ENCODE measurements at places on chromosomes 7 and 10. TPM values are rescaled to one million over a fixed set of nuclear protein-coding genes. Genes with fewer than 3 reads are reported as not detected.

Gene DPYSL4
- 0.45 TPM for total RNA-seq

Gene IL6
- total RNA-seq: 0.76 TPM

Gene SH3PXD2A
- total RNA-seq: 49.4 TPM

Gene PDE6C
- total RNA-seq: not detected

Gene CCDC71L
- 25.4 TPM for total RNA-seq

Gene FGL2
- total RNA-seq: 45.1 TPM

Gene PNLIP
- not detected for total RNA-seq

Gene FANK1
- 7.1 TPM for total RNA-seq

Gene C10orf62
- total RNA-seq: not detected

Gene SLC18A3
- total RNA-seq: 0.14 TPM

Gene HUS1
- total RNA-seq: 41.0 TPM

Gene TMEM225B
- total RNA-seq: 0.45 TPM

Gene COA1
- total RNA-seq: 33.2 TPM

DNA sequence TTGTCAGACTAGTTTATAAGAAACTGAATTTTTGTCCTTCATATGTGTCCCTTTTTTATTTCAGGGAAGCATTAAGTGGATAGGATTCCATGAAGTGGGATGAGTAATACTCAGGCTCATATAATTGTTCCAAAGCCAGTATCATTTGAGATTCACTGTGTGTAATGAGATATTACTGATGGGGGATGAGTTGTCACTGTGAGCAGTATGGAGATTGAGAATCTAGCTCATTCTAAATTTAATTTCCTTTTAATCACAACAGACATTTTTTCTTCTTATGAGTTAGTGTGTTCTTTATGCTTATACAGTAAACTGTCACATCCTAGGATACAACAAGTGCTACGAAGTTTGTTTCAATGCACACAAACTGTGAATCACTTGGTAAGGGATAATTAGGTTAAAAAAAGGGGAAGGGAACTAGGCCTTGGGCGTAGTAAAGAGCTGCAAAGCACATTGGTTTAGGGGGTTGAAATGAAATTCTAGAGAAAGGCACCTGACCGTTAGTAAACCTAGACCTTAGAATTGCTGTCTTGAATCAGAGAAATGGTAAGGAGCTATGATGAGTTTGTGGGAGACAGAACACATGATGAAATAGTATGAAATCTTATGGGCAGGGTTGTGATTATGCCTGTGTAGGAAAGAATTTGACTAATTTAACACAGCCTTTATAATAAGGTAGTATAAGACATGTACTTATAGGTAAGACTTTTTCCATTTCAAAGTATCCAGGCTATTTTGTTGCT is 153.4 kb downstream of the MLLT10 start:
- no peak for DNase-seq

DNA sequence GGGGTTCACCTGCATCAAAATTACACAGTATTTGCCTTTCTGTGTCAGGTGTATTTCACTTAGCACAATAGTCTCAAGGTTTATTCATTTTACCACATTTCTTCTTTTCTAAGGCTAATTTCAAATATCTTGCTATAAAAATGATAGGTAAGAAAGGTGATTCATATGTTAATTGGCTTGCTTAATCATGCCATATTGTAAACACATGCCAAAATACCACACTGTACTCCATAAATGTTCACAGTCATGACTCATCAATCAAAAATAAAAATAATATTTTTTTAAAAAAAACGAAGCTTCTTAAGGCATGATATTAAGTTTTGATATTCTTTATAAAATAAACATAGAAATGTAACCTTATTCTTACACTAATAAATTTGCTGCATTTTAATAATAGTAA is 947.1 kb downstream of the GRM8 start:
- no peak for DNase-seq

DNA sequence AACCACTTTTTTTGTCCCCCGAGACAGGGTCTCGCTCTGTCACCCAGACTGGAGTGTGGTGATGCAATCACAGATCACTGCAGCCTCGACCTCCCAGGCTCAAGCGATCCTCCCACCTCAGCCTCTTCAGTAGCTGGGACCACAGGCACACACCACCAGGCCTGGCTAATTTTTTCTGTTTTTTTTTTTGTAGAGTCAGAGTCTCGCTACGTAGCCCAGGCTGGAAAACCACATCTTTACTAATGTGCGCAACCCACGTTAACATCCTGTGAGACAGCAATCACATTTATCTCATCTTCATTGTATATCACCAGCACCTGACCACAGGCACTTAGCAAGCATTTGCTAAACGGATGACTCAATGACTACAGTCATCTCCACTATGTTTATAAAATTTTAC is 77.8 kb upstream of the ATP6V0A4 start:
- no peak for DNase-seq

DNA sequence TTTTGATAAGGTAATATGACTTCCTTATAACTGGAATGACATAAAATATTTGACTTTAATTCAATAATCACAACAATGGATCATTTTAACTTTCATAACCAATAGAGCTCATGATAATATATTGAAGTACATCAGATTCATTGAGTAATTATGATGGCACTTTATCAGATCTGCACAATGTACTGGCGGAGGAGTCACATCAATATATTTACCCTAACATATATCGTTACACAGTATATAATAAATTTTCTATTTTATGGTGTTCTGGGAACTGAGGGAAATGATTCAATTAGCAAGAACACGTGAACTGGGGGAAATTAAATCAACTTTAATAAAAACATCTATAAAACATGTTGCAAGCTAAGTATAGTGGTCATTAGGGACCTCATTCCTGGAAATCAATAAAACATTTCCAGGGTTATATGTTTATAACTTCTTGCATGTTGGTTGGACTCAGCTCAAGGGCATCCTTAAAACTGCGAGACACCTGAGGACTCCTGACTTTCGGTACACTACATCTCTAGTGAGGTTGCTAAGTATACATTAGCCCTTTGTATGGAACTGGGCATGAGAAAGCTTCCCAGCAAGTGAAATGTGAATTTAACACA is 254.0 kb downstream of the KCND2 start:
- no peak for DNase-seq

GRCh38 chr7:150890853-150891584 is 38.7 kb downstream of the AOC1 start:
- DNase-seq: no peak

DNA sequence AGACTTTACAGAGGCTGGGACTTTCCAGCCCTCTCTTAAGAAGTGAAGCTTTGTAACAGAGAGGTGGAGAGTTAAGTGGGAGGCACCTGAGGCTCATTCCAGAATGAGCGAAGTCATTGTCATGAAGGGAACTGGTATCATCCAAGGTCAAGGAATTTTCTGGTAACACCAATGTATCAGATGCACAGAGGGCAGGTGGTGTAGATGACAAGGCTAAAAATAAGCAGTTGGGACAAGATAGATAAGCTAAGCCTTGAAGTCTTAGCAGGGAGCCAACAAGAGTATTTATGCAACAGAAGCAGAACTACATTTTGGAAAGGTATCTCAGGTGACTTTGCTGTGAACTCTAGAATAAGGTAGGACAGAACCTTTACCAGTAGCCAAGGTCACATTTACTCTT is 257.0 kb upstream of the AUTS2 start:
- no peak for DNase-seq

DNA sequence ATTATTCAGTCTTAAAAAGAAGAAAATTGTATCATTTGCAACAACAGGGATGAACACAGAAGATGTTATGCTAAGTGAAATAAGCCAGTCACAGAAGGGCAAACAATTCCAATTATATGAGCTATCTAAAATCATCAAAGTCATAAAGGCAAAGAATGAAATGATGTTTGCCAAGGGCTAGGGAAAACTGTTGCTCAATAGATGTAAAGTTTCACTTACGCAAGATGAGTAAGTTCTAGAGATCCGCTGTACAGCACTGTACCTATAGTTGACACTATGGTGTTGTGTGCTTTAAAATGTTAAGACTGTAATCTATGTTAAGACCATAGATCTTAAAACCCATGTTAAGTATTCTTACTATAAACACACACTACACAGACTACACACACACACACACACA is 904.6 kb upstream of the LRRN3 start:
- DNase-seq: no peak

- DNase-seq: no peak
These were observed 139.0 kb downstream of the TPST1 start for GRCh38 chr7:66344166-66344565.

DNA sequence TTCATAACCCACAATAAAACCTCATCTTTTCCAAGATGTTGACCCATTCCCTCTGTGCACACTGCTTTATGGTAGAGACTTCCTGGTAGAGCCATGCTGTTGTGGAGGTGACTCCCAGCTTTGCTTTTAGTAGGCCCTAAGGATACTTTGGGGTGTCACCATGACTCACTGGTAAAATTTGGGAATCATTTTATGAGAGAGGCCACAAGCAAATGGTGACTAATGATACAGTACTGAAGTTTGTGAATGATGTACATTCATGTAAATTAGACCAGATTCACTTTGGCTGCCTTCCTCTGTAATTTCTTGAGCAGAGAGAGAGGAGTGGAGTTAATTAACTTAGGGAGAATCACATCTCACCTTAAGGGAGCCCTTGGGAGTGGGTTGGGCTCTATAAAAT is 686.5 kb downstream of the LRMDA start:
- DNase-seq: no peak

DNA sequence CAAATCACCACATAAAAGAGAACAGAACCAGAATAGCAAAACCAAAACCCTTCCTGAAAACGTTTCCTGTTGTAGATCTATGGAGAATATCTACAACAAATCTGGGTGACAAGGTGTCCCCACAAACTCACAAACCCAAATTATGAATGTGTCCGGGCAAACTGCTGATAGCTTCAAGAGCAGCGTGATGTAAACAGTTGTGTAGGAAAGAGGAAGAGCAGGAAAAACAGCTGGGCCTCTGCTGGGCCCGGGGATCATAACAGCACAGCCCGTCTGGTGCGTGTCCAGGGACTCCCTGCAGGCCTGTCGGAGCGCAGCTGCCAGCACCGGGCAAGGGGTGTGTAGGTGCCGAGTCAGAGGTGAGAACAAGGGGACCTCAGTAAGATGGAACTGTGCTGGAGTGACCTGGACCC is 53.7 kb downstream of the KCNH2 start:
- DNase-seq: no peak

GRCh38 chr10:61894133-61894532 is 7.4 kb upstream of the ARID5B start:
- DNase-seq: no peak

GRCh38 chr7:118072893-118073674 is 110.9 kb upstream of the LSM8 start:
- DNase-seq: no peak

- DNase-seq: no peak
These were observed 6.5 kb upstream of the SNX10 start for GRCh38 chr7:26284995-26285632.

DNA sequence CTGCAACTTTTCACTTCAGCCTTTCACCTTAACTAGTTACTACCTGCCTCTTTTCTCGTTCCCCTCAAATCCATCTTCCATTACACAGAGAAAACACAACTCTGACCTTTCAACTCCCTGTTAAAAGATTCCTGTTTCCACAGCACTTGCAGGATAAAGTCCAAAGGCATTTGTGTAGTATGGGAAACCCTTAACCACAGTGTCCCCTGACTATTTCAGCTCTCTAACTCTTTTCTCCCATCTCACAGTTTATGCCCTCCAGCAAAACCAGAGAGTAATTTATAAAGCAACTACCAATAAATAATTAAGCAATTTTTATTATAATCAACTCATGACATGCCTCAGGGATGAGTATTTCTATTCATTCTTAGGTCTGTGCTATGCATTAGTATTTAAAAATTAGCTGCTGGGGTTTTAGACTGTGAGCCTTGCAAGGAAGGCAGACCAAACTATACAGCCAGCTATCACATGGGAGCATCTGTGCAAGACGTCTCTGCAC is 51.0 kb downstream of the COL1A2 start:
- no peak for DNase-seq

- no peak for DNase-seq
These were observed 82.1 kb downstream of the TRIM24 start for GRCh38 chr7:138542183-138542582.

DNA sequence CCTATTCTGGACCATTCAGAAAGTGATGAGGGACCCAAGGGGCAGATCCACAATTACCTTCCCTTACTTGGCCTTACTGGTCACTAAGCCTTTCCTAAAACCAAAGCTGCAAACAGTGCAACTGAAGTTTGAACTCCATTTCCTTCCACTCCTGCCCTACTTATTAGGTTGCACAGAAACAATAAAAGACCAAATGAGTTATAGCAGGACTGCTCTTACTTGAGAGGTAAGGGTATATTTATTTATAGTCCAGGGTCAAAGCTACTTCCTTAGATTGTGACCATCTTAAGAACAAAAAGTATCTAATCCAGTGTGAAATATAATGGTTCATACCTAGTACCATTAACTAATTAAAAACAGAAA is 27.0 kb downstream of the CDK6 start:
- no peak for DNase-seq

GRCh38 chr10:69864321-69864720 is 62.6 kb downstream of the COL13A1 start:
- no peak for DNase-seq

GRCh38 chr7:118525020-118525419 is 300.5 kb downstream of the ANKRD7 start:
- no peak for DNase-seq

GRCh38 chr7:95267754-95268153 is 56.6 kb downstream of the PON1 start:
- DNase-seq: no peak

- peak; percentile 44 for DNase-seq
These were observed 179.2 kb upstream of the MBL2 start for GRCh38 chr10:52951824-52952223.

GRCh38 chr10:51691135-51691534 is 8.3 kb downstream of the CSTF2T start:
- no peak for DNase-seq

DNA sequence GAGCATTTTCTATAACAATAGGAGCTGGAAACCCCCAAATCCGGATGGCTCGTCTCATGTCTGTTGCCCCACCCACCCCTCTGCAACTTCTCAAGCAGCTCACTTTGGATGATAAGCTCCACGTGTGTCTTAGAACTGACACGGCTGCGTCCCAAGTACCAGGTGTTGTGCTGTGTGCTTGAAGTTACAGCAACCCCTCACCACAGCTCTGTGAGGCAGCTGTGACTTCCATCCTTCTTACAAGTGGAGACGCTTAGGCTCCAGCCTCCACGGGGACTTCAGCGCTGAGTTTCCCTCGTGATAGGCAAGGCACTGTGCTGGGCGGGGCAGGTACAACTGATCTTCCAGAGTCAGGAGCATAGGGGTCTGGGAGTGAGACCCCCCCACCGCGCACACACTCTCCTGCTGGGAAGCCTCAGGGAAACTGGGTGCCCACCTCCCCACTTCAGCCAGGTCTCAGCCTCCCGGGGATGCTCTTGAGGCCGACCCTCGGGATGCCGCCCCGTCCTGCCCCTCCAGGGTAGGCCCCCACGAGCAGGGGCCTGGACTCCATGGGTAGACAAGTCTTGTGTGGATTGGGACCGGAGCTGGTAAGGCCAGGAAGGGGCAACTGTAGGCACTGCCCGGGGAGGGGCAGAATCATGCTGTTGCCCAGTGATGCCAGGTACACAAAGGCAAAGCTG is 31.4 kb downstream of the EN2 start:
- DNase-seq: no peak

DNA sequence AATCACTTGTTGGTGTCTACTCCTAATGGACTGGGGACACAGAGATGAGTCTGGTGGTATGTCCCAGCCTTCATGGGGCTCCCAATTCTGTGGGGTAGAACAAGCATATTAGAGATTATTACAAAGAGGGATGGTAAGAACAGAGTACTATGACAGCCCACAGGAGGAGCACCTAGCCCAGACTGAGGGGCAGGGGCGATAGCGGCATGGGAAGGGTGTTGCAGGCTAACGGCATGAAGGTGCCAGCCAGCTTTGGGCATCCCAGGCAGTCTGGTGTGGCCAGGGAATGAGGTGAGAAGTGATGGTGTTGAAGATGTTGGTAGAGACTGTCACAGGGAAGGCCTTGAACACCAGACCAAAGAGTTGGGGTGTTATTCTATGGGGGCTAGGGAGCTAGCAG is 280.0 kb downstream of the RPS24 start:
- DNase-seq: no peak
